Activated CD4-positive, CD25-positive, alpha-beta regulatory T cell treated with anti-CD3 and anti-CD28 coated beads, Interleukin-2, amount 50 U/mL, for 72 hours (primary cell): ENCODE measurements at places on chromosomes 7 and 10.

- no peak for DNase-seq
Measured at GRCh38 chr10:7133278-7133677, 277.6 kb downstream of the SFMBT2 start.

DNA sequence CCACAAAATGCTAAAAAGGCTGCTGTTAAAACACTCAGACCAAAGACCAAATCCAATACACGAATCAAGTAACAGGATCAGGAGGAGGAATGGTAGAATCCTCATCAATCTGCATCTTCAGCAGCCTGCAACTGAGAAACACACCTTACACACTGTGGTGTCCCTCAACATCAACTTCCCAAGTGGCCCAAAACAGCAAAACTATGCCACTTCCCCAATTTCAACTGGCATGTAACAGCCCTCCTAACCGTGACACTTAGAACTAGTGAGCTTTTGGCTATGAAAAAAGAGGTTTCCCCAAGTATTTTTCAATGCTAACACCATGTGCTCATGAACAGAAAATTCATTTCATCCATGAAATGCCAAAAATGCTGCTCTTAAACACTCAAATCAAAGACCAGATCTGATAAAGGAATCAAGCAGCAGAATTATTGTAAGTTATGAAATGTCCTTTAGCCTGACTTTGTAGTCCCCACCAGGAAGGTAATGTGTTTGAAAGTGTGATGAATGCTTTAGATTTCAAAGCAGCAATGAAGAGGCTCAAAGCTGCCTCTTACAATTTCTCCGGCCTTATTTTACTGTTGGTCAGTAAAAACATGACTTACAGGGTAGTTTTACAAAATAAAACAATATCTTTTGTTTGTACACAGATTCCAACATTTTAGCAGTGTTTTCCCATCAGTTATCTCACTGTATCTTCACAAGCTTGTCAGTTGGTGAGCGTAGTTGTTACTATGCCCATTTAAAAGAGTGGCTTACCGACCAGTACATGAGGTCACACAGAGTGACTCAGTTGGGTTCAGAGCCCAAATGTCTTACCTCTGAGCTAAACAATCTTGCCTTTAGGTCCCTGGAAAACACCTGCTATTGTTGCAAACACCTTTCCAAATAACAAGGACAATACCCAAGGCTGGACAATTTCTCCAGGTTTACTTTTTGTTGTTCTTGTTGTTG lies 65.7 kb upstream of the ASAH2 start:
- no peak for DNase-seq

GRCh38 chr10:6133331-6134098 lies 44.7 kb downstream of the RBM17 start:
- DNase-seq: no peak

DNA sequence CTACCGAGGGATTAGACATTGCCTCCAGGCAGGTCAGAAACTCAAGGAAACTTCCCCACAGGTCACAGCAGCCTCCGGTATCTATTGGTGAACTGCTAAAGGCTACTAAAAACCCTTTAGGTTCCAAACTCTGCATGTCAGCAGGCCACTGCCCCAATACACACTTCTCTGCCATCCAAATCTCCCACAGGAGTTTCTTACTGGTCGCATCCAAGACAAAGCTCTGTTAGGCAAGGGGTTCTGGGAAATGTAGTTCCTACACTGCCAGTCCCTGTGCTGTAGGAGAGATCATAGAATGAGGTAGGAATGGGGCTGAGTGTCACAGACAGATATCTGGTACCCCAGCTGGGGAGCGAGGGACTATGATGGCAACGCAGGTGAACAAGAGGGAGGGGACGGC lies 757.0 kb upstream of the C7orf33 start:
- no peak for DNase-seq

DNA sequence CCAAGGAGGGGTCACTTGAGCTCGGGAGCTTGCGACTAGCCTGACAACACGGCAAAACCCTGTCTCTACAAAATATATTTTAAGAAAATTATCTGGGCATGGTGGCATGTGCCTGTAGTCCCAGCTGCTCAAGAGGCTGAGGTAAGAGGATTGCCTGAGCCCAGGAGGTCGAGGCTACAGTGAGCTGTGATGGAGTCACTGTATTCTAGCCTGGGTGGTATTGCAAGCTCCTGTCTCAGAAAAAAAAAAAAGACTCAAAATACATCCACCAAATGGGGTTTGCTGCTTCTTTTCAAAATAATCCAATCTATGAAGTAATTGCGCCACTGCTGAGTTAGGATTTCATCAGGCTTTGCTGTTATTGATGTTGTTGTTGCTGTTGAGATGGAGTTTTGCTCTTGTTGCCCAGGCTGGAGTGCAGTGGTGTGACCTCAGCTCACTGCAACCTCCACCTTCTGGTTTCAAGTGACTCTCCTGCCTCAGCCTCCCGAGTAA lies 11.1 kb upstream of the VIM start:
- DNase-seq: no peak

- no peak for DNase-seq
Measured at GRCh38 chr10:77077316-77077945, 560.2 kb downstream of the KCNMA1 start.

DNA sequence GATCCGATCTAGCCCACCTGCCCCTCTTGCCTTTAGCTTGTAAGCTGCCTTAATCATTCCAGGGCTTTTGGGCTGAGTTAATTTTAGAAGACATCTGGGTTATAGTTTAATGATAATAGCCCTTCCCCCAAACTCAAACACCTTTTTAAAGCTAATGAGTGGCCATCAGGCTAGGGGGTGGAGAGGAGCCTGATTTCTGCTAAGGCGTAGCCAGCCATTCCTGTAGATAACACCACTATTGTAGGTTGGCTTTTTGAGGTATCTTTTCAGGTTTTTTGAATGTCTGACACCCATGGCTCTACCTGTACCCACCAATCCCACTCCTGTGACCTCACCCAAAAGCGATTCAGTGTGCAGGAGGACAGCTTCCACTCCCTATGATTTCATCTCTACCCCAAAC lies 7.6 kb upstream of the SYPL1 start:
- no peak for DNase-seq

- DNase-seq: no peak
Measured at GRCh38 chr10:9560976-9561375, 1456.7 kb upstream of the CELF2 start.
